Right forelimb (tissue), 1 donor: ENCODE measurements at places on chromosomes 6 and 20.

GRCh38 chr6:94956910-94957309, 620.4 kb upstream of the MANEA start:
- DNase-seq = no peak

- DNase-seq = no peak
These were observed 31.9 kb upstream of the EIF2S2 start for GRCh38 chr20:34143951-34144350.

DNA sequence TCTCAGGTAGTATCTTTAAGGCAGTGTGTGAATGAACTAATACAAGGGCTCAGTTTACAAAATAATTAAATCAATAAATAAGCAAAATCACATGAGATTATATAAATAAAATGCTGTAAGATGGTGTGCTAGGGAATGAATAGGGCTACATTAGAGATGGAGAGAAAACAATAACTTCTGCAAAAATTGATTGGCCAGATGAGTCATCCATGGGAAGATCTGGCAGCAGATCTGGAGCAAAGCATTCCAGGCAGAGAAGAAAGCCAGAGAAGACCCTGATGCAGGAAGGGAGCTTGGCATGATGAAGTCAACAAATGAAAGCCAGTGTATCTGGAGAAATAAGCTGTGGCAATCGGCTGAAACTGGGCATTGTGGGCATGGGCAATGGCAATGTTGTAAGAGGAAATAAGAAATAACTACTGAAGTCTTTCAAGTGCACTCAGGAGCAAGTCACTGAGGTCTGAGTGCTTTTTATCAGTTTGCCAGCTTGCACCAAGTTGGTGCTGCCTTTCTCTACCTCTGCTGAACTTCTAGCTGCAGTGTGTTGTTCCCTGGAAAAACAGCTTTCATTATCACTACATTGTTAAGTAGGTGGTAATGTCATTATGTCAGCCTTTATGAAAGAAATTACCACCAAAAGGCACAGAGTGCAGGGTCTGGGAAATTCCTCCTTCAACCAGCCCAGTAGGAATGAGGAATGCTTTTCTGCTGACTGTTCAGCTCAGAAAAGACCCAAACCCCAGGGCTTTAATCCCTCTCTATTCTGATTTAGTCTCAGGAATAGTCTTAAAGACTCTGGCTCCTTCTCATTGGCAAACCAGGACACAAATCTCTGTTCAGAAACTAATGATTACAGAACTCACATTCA, 231.6 kb downstream of the HTR1B start:
- no peak for DNase-seq

GRCh38 chr6:17032590-17032987, 69.3 kb upstream of the STMND1 start:
- DNase-seq = no peak

DNA sequence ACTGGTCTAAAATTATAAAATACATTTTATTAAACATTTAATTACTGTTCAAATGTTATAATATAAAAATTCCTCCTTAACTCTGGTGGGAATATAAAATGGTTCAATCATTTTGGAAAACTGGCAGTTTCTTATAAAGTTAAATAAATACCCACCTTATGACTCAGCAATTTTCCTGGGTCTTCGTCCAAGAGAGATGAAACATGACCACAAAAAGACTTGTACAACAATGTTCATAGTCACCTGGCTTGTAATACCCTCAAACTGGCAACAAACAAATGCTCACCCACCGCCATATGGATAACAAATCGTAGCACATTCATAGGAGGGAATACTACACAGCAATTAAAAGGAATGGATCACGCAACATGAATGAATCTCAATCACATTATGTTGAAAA, 66.0 kb upstream of the RIN2 start:
- DNase-seq = no peak
